ENCODE measurements at places on chromosomes 6 and 20. TPM values are rescaled to one million over a fixed set of nuclear protein-coding genes. Genes with fewer than 3 reads are reported as not detected.

DNA sequence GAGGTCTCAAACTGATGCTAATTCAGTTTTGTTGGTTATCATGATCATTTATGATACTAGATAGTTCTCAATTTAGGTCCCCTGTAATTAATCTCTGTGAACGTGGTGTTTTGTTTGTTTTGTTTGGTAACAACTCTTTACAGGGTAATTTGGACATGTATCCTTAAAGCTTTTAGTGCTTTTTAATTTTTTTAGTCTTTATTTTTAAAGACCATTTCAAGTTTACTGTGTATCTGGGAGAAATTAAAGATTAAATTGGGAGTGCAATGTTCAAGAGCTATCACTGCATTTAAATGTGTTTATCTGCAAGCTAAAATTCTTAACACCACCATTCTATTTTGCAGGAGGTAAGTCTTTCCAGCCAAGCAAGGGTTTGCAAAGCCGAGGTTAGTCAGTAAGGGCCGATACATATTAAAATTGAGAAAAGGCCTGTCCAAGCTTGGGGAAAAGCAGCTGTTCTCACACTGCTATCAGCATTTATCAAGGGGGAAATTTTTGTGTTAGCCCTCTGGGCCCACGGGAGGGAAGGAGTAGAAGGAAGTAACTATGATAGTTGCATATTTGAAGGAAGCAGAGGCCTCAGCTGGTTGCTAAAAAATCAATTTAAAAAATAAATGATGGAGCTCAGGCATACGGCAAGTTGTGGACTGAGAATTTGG lies 59.3 kb upstream of the ZNF217 start:
- H3K27me3 ChIP-seq, result no peaks in the 10 kb centered on the region
- H3K4me3 ChIP-seq, result no peak overlapping the region
- DNase-seq, result no peak
- H3K36me3 ChIP-seq, result no peaks in the 10 kb centered on the region

DNA sequence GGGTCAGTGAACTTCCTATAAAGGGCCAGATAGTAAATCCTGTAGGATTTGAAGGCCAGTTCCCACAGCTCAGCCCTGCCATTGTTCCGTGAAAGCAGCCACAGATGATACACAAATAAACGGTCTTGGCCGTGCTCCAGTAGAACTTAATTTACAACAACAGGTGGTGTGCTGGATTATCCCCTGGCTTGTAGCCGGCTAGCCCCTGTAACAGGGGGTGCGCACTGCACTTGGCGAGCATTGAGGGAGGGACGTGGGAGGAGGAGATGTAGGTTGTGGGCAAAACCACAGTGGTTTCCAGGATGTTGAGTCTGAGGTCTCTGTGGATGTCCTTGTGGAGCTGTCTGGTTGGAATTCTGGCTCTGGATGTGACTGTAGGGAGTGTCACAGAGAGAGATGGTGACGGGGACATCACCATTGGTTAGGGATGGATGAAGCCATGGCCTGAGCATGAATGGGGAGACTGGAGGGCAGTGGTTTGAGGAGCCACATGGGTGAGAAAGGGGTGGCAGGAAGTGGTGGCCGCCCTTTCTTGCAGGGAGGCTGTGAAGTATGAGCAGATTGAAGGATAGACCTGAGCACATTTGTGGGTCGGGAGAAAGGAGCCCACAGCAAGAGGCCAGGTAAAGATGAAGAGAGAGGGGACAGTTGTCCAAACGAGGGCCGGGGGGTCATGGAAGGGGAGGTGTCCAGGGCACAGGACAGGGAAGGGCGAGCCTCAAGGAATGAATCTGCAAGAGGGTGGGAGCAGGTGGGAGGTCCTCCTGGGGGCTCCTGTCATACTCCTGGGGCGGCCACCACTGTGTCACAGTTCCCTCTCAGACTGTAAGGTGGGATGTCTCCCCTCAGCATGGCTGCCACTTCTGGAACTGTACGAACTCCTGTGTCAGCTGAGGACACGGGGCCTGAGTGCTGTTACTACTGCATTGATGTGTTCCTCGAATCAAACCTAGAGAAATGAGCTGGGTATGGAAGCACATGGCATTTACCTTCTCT lies 53.6 kb downstream of the CDH26 start:
- no peak overlapping the region for H3K4me3 ChIP-seq
- H3K27me3 ChIP-seq, result no peaks in the 10 kb centered on the region
- no peak for DNase-seq
- no peak overlapping the region for H3K27ac ChIP-seq
- no peaks in the 10 kb centered on the region for H3K4me1 ChIP-seq
- no peaks in the 10 kb centered on the region for H3K36me3 ChIP-seq

- no peaks in the 10 kb centered on the region for H3K27me3 ChIP-seq
- no peaks in the 10 kb centered on the region for H3K4me1 ChIP-seq
- DNase-seq, result no peak
Measured at GRCh38 chr6:90701146-90701781, 114.4 kb upstream of the MAP3K7 start.

- no peak overlapping the region for H3K4me3 ChIP-seq
- peak overlapping the region; percentile 99 for H3K27ac ChIP-seq
- peak; percentile 59 for DNase-seq
- no peaks in the 10 kb centered on the region for H3K27me3 ChIP-seq
- peaks cover 55% of the 10 kb centered on the region for H3K4me1 ChIP-seq
- no peaks in the 10 kb centered on the region for H3K36me3 ChIP-seq
Measured at GRCh38 chr20:44601236-44601671, 18.9 kb downstream of the PKIG start.

DNA sequence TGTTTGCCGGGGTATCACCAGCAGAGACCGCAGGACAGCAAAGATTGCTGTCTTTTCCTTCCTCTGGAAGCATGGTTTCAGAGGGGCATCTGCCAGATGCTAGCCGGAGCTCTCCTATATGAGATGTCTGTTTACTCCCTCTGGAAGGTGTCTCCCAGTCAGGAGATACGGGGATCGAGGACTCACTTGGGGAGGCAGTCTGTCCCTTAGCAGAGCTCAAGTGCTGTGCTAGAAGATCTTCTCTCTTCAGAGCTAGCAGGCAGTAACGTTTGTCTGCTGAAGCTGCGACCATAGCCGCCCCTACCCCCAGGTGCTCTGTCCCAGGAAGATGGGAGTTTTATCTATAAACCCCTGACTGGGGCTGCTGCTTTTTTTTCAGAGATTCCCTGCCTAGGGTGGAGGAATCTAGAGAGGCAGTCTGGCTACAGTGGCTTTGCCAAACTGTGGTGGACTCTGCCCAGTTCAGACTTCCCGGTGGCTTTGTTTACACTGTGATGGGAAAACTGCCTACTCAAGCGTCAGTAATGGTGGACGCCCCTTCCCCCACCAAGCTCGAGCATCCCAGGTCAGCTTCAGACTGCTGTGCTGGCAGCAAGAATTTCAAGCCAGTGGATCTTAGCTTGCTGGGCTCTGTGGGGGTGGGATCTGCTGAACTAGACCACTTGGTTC lies 133.0 kb upstream of the FLRT3 start:
- peak; percentile 47 for DNase-seq
- H3K36me3 ChIP-seq, result no peaks in the 10 kb centered on the region
- no peak overlapping the region for H3K27ac ChIP-seq
- H3K27me3 ChIP-seq, result no peaks in the 10 kb centered on the region
- peaks cover 4% of the 10 kb centered on the region for H3K4me1 ChIP-seq

DNA sequence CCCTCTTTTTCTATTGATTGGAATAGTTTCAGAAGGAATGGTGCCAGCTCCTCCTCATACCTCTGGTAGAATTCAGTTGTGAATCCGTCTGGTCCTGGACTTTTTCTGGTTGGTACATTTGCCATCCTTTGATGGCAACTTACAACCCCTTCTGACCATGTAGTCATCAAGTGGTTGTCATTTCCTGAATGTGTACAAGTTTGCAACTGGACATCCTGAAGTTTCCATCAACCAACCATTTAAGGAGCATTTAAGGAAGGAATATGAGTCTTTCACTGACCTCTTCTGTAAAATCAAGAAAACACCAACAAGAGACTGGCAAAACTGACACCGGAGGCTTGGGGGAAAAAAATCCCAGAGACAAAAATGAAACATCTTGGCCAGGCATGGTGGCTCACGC lies 97.4 kb downstream of the RIN2 start:
- H3K27me3 ChIP-seq, result no peaks in the 10 kb centered on the region
- no peaks in the 10 kb centered on the region for H3K4me1 ChIP-seq
- H3K4me3 ChIP-seq, result no peak overlapping the region
- no peak for DNase-seq
- H3K36me3 ChIP-seq, result no peaks in the 10 kb centered on the region
- H3K27ac ChIP-seq, result no peak overlapping the region

DNA sequence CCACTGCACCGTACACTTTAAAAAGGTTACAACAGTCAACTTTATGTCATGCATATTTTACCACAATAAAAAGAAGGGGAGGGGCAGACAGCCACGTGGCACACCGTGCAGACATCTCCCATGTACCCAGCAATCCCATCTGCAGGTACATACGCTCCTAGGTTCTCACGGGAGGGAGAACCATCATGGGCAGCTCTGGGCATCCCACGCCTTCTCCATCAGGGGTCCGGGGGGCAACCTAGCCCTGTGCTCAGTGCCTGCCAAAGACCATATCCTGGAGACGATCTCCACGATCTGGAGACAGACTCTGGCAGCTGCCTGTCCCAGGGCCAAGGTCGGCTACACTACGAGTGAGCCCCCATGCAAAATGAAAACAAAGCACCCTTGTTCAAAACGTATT lies 2.5 kb upstream of the BNIP5 start:
- DNase-seq, result no peak
- no peaks in the 10 kb centered on the region for H3K27me3 ChIP-seq
- H3K4me1 ChIP-seq, result peaks cover 6% of the 10 kb centered on the region
- H3K4me3 ChIP-seq, result no peak overlapping the region
- no peaks in the 10 kb centered on the region for H3K36me3 ChIP-seq

The MOG gene
- not detected for total RNA-seq

The ADRM1 gene
- total RNA-seq, result 89.9 TPM

The CDH4 gene
- total RNA-seq, result 0.22 TPM

The BPIFB1 gene
- total RNA-seq, result not detected

The FAM162B gene
- total RNA-seq, result 9.5 TPM

The LY6G6D gene
- not detected for total RNA-seq

The APCDD1L gene
- not detected for total RNA-seq

The SLC22A2 gene
- total RNA-seq, result not detected

The PSORS1C2 gene
- total RNA-seq, result not detected
